Activated B cell treated with CpG ODN at 0.5 μM for 24 hours (primary cell): ENCODE measurements at places on chromosomes 5 and 9.

DNA sequence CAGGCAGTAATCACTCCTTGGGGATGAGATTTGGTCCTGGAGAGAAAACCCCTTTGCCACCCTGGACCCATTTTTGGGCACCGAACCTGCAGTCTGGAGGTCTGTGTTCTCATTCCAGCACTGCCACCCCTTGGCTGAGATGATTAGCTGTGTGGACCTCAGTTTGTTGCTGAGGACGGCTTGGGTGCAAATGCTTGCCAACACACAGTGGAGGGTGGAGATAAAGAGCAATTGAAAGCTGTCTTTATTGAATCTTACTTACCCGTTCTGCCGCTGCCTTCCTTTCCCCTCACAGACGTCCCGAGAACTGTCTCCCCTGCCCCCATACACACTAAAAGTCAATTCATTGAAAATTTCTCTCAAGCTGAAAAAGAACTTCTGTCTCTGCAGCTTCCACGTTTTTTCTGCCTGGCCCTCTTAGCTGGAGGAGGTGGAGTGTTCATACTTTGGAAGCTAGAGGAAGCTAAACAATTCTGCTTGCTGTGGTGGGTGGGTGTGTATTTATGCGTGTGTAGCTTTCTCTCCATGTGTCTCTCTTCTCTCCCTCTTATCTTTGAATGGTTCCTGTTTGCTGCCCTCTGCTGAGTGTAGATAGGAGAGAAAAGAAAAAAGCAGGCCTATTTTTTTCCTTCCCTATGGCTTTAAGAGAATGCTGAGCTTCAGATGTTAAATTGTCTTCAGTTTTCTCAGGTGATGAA is 6.6 kb downstream of the GALNT10 start:
- DNase-seq = no peak

DNA sequence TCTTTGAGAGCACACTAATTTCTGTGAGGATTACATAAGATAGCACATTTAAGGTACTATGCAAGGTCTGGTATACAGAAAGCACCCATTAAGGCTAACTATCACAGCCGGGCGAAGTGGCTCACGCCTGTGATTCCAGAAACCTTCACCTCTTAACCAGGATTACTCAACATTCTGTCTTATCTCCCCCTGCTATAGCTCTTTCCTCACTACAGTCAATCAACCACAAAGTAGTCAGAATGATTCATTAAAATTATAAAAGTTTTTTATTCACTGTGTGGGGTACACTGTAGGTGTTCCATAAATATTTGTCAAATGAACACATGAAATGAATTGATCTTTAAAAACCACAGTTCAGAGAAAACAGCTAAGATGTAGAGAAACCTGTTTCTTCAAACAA is 48.7 kb downstream of the CHD1 start:
- no peak for DNase-seq

- no peak for DNase-seq
Observed at GRCh38 chr5:106680330-106680729, 990.4 kb downstream of the EFNA5 start.

GRCh38 chr5:112646139-112646936 is 91.3 kb upstream of the APC start:
- DNase-seq = no peak

- no peak for DNase-seq
Observed at GRCh38 chr5:97528941-97529340, 345.9 kb upstream of the RIOK2 start.

DNA sequence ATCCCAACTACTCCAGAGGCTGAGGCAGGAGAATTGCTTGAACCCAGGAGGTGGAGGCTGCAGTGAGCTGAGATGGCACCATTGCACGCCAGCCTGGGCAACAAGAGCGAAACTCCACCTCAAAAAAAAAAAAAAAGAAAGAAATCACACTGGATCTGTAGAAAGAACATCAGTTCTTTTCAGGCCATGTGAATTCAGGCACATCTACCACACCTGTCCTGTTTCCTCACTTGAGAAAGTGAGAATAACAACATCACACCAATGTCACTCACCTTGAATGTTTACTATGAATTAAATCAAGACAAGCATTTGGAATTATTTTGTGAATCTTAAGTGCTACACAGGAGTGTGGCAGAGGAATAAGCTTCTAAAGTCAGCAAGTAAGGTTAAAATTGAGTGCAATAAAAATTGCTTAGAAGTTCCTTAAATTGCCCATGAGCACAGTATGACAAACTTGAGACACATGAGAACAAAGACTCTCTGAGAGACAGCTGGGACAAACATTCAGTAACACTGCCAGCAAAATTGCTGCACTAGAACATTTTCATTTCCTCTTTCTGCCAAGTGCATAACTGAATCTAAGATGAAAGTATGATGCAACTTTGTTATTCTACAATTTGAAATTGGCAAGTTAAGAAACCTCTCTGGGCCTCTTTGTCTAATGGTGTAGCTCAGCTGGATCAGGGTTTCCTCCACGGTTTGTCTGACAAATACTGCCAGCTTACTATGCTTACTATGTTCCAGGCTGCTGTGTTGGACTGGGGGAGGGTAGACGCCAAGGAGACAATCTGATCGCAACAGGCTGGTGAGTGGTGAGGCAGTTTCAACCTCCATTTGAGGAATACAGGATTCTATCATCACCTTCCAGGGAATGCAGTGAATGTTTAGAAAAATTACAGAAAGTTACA is 1.9 kb upstream of the RIC1 start:
- peak; percentile 41 for DNase-seq

DNA sequence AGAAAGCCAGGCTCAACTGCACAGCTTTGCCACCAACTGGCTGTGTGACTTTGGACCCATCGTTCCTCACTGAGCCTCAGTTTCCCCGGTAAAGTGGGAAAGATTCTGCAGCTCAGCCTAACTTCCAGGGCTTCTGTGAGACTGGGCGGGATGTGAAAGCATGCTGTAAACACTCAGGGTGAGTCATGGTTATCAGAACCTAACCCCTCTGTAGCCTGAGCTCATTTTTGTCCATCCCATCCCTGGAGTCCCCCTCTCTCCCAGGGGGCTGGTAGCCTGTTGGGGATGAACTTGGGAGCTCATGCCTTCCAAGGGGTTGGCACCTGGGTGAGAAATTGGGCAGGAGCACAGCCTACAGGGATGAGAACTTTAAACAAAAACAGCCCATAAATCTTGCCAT is 2.3 kb downstream of the CCDC69 start:
- no peak for DNase-seq

DNA sequence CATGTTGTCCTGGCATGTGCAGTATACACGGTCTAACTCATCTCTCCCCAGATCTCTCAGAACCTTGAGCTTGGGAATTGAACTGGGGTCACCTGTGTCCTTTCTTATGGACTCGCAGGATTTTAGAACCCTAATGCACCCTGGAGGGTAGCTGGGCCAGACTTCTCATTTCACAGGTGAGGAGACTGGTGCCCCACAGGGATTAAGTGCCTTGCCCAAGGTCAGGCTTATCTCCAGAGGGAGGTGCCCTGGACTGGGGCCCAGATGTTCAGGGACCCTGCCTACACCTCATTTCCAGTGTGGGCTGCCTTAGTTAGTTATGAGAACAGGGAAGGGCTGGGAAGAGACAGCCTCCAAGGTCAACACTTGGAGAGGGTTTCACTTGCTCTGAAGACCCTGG is 4.0 kb upstream of the NUP214 start:
- no peak for DNase-seq

DNA sequence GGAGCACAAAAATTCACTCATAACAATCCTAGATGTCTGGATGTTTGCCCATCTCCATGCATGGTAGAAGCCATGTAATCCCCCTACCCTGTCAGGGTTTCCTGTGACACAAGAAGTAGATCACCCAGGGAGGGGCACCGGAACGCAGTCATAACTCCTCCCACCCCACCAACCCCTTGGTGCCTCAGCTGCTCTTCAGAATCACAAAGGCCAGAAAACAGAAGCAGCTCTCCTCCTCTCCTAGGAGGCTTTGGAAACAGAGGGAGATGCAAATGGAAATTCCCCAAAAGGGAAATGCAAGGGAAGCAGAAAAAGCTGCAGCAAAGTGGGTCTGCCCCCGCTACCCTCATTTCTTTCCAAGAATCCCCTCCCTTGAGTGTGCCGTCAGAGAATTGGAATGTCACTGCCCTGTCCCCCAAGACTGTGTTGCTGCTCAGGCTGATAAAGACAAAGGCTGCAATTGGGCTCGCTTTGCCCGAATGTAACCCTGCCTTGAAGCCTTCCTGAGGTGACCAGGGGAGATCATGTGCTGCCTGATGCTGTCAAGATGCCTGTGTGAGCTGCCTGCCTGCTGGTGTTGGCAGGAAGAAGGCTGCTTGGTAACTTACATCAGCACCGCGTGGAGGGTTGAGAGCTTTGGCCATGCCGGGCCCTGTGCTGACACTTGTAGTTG is 65.5 kb upstream of the ABCA1 start:
- no peak for DNase-seq

DNA sequence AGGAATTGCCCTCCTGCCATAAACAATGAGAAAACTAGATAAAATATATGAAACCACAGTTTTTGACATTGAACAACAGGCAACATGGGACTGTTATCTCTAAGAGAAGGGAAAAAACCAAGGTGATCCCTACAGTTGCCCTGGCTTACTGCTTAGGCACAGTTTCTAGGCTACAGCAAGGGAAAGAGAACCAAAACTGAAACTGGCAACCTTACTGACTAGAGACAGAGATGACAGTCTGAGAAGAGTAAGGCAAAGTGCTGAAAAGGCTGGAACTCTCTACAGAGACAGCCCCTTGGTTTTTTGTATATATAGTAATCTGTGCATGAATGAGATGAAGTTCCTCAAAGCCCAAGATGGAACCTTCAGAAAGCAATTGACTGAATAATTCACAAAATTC is 36.2 kb upstream of the REEP2 start:
- no peak for DNase-seq
